GM10248 (cell line): ENCODE measurements at places on chromosomes 1 and 21.

GRCh38 chr1:207346513-207346912 lies 25.0 kb downstream of the CD55 start:
- DNase-seq, result no peak

DNA sequence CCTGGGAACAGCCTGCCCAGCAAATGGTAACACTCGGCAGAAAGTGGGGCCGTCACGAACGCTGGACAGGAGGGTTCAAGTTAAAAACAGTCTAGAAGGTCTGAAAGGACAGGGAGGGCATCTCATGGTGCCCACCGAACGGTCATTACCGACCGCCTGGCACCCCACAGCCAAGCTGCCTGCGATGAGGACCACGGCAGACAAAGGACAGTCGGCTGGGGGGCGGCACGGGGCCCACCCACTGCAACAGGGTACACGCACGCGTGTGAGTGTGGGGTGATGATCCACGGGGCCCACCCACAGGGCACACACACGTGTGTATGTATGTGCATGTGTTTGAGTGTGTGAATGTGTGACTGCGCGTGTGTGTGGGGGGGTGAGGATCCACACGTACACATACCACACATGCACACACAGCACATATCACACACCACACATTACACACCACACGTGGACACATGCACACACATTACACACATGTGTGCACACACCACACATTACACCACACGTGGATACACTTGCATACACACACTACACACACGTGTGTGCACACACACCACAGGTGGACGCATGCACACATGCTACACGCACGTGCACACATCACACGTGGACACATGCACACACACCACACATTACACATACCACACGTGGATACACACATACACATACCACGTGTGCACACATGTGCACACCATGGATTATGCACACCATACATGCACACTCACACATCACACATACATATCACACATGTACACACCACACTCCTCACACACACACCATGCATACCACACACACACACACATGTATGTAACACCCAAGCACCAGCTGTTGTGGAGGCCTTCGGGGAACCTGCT lies 63.2 kb downstream of the SLC19A1 start:
- DNase-seq, result no peak

GRCh38 chr1:234531151-234531635 lies 52.2 kb upstream of the TARBP1 start:
- no peak for DNase-seq

GRCh38 chr1:187878883-187879282 lies 1050.1 kb downstream of the PLA2G4A start:
- DNase-seq, result no peak

- no peak for DNase-seq
Measured at GRCh38 chr1:216175714-216176113, 247.5 kb downstream of the USH2A start.

DNA sequence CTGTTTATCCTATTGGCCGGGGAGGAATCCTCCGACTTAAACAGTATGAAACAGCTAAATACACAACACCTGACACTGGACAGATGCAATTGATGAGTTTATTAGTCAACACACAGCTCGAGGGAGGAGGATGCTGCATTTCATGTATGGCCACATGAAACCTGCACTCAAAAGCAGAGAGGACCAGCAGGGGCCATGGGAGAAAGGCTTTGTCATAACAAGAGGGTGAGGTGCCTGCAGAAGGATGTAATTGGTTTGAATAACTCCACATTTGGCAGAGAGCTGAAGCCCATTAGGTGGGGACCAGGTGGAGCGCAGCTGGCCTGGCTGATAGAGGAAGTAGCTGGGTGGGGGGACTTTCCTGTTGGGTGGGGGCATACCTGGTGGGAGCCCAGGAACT lies 599.1 kb downstream of the PTPRU start:
- DNase-seq, result no peak

GRCh38 chr1:190904091-190904695 lies 426.5 kb upstream of the BRINP3 start:
- no peak for DNase-seq

- DNase-seq, result no peak
Measured at GRCh38 chr1:202202500-202203168, 9.0 kb downstream of the LGR6 start.

GRCh38 chr1:111758373-111758772 lies 2.7 kb downstream of the DDX20 start:
- no peak for DNase-seq

DNA sequence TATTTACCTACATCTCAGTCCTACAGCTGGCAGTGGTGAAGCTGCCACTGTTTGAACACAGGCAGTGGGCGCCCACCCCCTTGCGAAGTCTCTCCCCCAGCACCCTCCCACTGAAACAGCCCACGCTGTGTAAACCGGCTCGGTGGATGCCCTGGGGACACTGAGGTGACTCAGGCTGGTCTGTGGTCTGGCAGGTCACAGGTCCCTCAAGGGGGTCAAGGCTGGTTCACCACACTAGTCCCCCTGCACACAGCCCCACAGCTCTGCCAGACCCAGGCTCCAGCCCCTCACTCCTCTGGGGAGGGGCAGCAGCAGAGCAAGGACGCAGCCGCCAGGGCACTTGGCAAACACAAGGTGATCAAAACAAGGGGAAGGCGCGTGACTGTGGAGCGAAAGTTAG lies 7.6 kb downstream of the CHD5 start:
- DNase-seq, result no peak
